B cell (primary cell): ENCODE measurements at places on chromosomes 1 and 21.

DNA sequence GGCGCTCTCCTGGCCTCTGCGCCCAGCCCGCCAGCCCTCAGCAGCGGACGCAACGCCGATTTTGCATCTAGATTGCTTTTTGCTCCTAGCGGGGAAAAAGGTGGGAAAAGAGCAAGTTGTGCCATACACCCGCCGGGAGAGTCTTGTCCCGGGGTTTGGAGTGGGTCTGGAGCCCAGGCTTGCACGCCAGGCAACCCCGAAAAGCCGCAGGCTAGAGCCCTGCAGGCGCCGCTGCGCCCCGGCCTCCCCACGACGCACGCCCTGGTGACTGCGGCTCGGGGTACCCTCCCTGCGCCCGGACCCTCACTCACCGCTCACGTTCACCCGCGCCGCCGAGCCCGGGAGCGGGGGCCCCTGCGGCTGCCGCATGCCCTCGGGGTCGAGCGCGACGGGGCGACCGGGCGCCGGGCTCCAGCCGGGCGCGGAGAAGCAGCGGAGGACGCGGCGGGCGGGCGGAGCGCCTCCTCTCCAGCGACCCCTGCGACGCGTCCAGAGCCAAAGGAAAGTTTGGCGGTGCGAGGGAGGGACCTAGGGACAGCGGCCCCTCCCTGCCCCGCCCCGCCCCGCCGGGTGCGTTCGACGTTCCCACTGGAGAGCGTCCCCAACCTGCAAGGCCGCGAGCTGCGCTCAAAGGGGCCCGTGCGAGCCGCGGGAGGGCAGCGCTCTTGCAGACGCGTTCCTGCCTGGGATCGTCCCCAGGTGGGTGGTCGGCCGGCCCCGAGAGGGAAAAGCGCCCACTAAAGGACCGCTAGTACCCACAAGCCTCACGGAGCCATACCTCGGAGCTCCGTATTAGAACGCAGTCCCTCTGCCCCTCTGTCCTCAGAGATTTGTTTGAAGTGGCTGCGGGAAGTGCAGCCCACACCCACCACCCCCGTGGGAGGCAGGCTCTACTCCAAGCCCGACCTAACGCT, at the start of gene LPAR3:
Gene LPAR3 (minus strand): TSS at position 502 of the 914 bp plus-strand sequence. CDS start 27,086 bp downstream, outside the sequence.
- DNase-seq = no peak

- DNase-seq = peak; percentile 83
Observed at GRCh38 chr1:117654493-117655219, 48.8 kb downstream of the TENT5C start.

GRCh38 chr1:184408580-184408979, 21.8 kb downstream of the C1orf21 start:
- DNase-seq = no peak

- DNase-seq = no peak
Observed at GRCh38 chr1:150513351-150513791, 2.2 kb upstream of the FALEC start.

GRCh38 chr1:21852282-21853130, 40.4 kb downstream of the LDLRAD2 start:
- DNase-seq = peak; percentile 65

- no peak for DNase-seq
Observed at GRCh38 chr1:83053446-83053845, 945.5 kb downstream of the TTLL7 start.

GRCh38 chr1:159408862-159409400, 23.1 kb upstream of the OR10J4 start:
- no peak for DNase-seq

DNA sequence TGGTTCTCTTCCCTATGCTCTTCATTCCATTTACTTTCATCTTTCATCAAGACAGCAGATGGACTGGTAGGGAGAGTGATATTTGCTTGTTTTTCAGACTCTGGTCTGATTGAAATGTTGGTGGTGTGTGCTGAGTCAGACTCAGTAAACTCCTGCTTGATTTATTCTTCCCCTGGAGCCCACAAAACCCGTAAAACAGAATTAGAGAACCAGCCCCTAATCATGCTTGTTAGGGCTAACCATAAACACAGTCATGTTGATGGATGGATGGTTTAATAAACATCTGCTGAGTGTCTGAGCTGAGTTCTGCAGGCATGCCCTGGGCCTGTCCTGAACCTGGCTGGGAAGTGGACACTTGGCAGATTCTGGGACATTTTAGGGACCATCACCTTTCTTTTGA, 24.8 kb downstream of the NOS1AP start:
- no peak for DNase-seq
